Activated T-cell treated with anti-CD3 and anti-CD28 coated beads, Interleukin-2, amount 50 U/mL, for 72 hours (primary cell): ENCODE measurements at places on chromosomes 11 and 22. TPM values are rescaled to one million over a fixed set of nuclear protein-coding genes. Genes with fewer than 3 reads are reported as not detected.

GRCh38 chr22:20644071-20644642, 129.8 kb upstream of the SERPIND1 start:
- H3K4me3 ChIP-seq = no peak overlapping the region
- no peaks in the 10 kb centered on the region for H3K4me1 ChIP-seq
- DNase-seq = no peak
- H3K27ac ChIP-seq = no peak overlapping the region
- peaks cover 11% of the 10 kb centered on the region for H3K27me3 ChIP-seq
- H3K36me3 ChIP-seq = no peaks in the 10 kb centered on the region

The FDXACB1 gene
- 4.9 TPM for total RNA-seq

The LDHAL6A gene
- not detected for total RNA-seq

DNA sequence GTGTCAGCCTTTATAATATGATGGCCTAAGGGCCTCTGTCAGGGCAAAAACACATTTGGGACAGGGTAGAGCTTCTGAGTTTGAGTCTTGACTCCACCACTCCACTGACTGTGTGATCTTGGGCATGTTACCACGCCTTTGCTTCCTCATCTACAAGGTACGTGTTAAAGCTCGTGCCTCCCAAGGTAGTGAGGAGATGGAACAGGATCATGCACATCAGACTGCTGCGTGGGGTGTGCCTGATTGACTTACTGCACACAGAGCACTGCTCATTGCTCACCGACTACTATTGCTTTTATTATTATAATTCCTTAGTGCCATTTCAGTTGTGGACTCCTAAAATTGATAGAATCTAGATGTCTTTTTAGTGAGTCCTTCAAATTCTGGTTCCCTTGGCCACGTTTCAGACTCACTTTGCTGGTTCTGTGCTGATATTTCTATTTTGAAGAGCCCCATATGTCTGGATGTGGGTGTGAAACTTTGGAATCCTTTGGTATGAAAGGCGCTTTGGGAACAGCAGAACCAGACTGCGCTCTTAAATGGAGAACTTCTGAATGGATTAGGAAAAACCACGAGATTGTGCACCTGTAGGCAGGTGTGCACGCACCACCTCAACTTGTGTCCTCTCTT, 44.1 kb upstream of the RAB1B start:
- H3K27ac ChIP-seq = no peak overlapping the region
- peaks cover 31% of the 10 kb centered on the region for H3K4me1 ChIP-seq
- H3K27me3 ChIP-seq = no peaks in the 10 kb centered on the region
- H3K36me3 ChIP-seq = peaks cover 4% of the 10 kb centered on the region
- no peak for DNase-seq
- H3K4me3 ChIP-seq = no peak overlapping the region

DNA sequence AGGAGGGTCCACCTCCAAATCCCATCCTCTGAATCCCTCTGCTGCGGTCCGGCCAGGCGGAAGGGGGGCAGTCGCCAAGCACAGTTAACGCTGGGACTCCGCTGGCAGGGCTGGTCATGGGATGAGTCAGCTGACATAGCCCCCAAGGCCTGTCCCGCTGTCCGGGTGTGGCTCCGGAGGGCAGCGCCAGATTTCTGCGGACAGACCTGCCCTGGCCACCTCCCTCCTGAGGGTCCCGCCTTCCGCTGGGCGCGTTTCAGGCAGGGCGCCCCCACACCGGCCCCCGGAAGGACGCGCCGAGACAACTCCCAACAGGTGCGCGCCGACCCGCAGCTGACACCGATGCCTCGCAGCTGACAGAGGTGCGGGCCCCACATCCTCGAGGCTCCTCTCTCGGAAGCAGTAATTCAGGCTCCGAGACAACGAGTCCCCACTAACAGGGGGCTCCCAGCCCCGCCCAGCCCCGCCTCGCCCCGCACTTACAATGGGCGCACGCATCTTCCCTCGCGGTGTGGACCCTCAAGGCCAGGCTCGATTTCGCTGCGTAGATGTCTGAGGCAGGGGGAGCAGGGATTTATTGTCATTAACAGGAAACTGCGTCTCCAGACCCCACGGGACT, 607 bp downstream of the PLAAT3 start:
- peak overlapping the region; percentile 42 for H3K27ac ChIP-seq
- H3K4me1 ChIP-seq = peaks cover 7% of the 10 kb centered on the region
- DNase-seq = peak; percentile 45
- H3K27me3 ChIP-seq = no peaks in the 10 kb centered on the region

- no peak within 1 kb of the TSS for H3K27ac ChIP-seq
- H3K4me1 ChIP-seq = peaks cover 4% of the 10 kb centered on the region
- no peaks in the 10 kb centered on the region for H3K27me3 ChIP-seq
- no peaks in the 10 kb centered on the region for H3K36me3 ChIP-seq
- DNase-seq = no peak
These were observed at the start of gene OR2AG2 for GRCh38 chr11:6771926-6772893. OR2AG2 (minus strand) TSS chr11:6771976; CDS start chr11:6768957, 3,019 bp downstream.

- H3K4me1 ChIP-seq = no peaks in the 10 kb centered on the region
- no peaks in the 10 kb centered on the region for H3K27me3 ChIP-seq
- H3K4me3 ChIP-seq = no peak overlapping the region
- no peaks in the 10 kb centered on the region for H3K36me3 ChIP-seq
- no peak overlapping the region for H3K27ac ChIP-seq
These were observed 182.7 kb upstream of the SNX19 start for GRCh38 chr11:131099013-131099412.

The SCARF2 gene
- 1.4 TPM for total RNA-seq

DNA sequence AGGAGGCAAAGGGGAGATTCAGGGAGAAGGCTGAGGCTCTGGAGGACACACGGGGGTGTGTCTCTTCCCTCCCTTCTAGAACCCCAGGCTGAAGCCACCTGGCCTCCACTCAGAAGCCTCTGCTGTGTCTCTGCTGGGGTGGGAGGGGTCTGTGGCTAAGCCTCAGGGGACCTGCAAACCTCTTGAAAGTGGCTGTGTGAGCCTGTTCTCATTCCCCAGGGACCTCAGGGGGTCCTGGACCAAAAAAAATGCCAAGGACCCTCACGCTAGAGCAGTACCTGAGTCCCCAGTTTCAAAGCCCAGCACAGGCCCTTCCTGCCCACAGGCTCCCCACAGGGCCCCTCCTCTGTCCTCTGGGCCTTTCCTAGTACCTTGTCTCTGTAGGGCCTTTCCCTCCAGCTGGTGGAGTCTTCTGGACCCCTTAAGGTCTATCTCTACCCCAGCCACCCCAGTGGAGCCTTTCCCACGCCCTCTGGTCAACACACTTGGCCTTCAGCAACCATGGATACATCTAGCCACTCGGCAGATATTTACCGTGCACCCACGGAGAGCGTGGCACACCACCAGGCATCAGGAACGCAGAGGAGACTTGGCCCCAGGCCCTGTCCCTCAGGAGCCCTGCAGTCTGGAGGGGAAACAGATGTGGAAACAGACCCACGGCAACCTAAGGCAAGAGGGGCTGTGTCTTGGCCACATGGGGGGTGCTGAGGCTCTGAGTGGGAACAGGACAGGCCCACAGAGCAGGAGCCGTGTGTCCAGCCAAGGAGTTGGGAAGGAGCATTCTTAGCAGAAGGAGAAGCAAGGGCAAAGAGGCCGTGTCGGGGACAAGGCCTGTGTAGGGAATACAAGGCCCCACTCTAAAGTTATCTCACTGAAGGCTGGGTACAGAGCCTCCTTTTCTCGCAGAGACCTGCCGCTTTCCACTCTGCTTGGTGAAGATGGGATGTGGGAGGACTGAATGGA, 18.5 kb downstream of the PLA2G6 start:
- peaks cover 12% of the 10 kb centered on the region for H3K4me1 ChIP-seq
- H3K4me3 ChIP-seq = no peak overlapping the region
- H3K27ac ChIP-seq = no peak overlapping the region

The CBX7 gene
- total RNA-seq = 41.5 TPM

DNA sequence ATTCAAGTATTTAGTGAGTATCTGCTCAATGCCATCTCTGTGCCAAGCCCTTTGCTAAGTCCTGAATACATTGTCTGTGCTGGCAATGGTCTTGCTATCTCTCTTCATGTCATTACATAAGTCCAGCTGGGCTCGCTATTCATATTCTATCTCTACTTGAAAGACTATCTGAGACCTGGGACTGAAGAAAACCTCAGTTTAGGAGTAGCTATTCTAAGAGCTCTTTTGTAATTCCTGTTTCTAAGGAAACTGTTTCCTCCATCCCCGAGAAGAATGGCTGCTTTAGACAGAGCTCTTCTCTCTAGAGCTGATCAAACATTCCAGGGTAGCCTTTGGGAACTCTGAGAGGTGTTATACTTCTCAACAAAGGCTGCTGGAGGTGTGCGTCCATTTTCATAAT, 33.0 kb downstream of the SLC17A6 start:
- H3K4me1 ChIP-seq = no peaks in the 10 kb centered on the region
- no peaks in the 10 kb centered on the region for H3K36me3 ChIP-seq
- H3K27ac ChIP-seq = no peak overlapping the region
- H3K27me3 ChIP-seq = peaks cover 10% of the 10 kb centered on the region
- DNase-seq = no peak

GRCh38 chr11:94183251-94183885, 54.7 kb downstream of the PANX1 start:
- H3K27ac ChIP-seq = no peak overlapping the region
- H3K36me3 ChIP-seq = peaks cover 2% of the 10 kb centered on the region
- no peaks in the 10 kb centered on the region for H3K27me3 ChIP-seq
- no peak for DNase-seq

- H3K27me3 ChIP-seq = peaks cover 59% of the 10 kb centered on the region
- H3K4me1 ChIP-seq = no peaks in the 10 kb centered on the region
- H3K36me3 ChIP-seq = peaks cover 2% of the 10 kb centered on the region
These were observed 16.2 kb upstream of the ARHGAP20 start for GRCh38 chr11:110728476-110728875.

DNA sequence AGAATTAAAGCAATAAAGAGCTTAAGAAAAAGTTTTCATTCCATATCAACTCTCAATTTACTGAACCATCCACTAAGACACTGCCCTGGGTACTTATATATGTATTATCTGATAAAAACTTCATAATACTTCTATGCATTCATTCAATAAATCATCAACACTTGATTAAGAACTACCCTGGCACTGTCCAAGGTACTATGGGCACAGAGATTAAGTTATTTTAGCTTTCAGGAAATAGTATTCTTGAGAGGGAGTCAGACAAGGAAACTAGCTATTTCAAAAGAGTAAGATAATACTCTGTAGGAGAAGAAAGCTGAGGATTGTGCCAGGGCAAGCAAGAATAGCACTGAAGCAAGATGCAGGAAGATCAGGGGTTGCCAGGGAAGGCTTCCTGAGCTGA, 640.8 kb downstream of the FAM181B start:
- no peak for DNase-seq
- no peaks in the 10 kb centered on the region for H3K36me3 ChIP-seq
- H3K27me3 ChIP-seq = peaks cover 7% of the 10 kb centered on the region
- no peak overlapping the region for H3K4me3 ChIP-seq
- no peak overlapping the region for H3K27ac ChIP-seq

GRCh38 chr11:18775492-18776292, 15.9 kb downstream of the PTPN5 start:
- peaks cover 14% of the 10 kb centered on the region for H3K4me1 ChIP-seq
- H3K36me3 ChIP-seq = no peaks in the 10 kb centered on the region

DNA sequence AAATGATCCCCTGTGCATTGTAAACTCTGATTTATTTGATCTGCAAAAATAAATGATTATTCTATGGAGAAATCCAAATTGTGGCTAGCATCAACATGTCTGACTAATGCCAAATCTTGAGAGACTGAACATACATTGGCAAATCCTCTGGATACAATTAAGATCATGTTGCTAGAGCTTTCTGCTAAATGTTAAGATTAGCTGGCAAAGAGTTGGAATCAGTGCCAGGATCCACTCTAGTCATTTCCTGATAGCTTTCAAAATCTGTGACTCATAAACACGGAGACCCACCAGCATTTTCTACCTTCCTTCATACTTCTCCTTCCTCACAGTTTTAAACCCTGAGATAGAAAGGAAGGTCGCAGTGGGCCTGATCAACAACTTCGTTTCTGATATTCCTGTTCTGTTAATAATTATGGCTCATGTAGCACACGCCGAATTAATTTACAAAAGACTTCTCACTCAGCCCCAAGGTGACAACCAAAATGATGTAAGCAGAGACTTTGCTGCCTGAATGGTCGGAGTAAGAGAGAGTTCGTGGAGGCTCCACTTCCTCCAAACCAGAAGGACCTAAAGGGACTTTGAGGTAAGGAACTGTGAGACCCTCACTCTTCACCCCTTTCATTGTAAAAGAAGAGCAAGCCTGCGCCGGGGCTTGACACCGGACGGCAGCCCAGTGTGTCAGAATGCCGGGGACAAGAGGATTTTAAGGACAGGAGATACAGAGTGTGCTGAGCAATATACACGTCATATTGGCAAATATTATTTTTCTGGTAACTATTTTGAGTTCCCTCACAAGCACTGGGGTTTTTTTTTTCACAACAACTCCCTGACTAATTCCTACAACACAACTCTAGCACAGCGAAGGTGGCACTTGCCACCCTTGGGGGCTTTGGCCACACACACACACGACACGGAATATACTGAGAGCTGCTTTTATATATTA, 42.0 kb downstream of the SERPINH1 start:
- H3K4me1 ChIP-seq = no peaks in the 10 kb centered on the region
- no peaks in the 10 kb centered on the region for H3K36me3 ChIP-seq
- peaks cover 37% of the 10 kb centered on the region for H3K27me3 ChIP-seq
- no peak overlapping the region for H3K4me3 ChIP-seq

The TMEM191B gene
- total RNA-seq = 0.67 TPM

The KCTD17 gene
- 27.9 TPM for total RNA-seq

The RAC2 gene
- 620 TPM for total RNA-seq

- peak overlapping the region; percentile 65 for H3K27ac ChIP-seq
- peaks cover 63% of the 10 kb centered on the region for H3K27me3 ChIP-seq
- peak overlapping the region; percentile 84 for H3K4me3 ChIP-seq
These were observed 171.4 kb upstream of the CTSC start for GRCh38 chr11:88508759-88509581.

The CDC45 gene
- 119 TPM for total RNA-seq

- H3K27me3 ChIP-seq = peaks cover 19% of the 10 kb centered on the region
- DNase-seq = no peak
- H3K4me1 ChIP-seq = no peaks in the 10 kb centered on the region
- no peak overlapping the region for H3K27ac ChIP-seq
These were observed 34.7 kb downstream of the GALNT18 start for GRCh38 chr11:11587122-11587521.

GRCh38 chr22:28883917-28884746, 760 bp downstream of the ZNRF3 start:
- H3K36me3 ChIP-seq = no peaks in the 10 kb centered on the region
- H3K4me3 ChIP-seq = peak overlapping the region; percentile 65
- H3K27me3 ChIP-seq = peaks cover 36% of the 10 kb centered on the region
- peak; percentile 35 for DNase-seq

DNA sequence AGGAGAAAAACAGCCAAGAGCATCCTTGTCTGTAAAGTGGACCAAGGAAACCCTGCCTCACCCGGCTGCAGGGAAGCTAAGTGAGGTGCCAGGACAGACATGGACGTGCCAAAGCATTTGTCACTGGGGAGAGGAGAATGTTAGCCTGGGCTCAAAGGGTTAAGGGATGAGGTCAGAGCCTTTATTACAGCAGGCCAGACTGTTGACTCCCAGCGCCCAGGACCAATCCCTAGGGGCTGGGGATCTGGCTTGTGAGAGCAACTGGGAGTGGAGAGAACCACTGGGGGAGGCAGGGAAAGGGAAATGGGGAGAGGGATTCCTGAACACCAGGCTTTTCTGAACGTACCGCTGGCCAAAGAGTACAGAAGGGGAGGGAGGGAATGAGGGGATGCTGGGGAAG, 2.6 kb downstream of the CHRM1 start:
- H3K27ac ChIP-seq = no peak overlapping the region
- peaks cover 38% of the 10 kb centered on the region for H3K27me3 ChIP-seq
- DNase-seq = no peak
- no peak overlapping the region for H3K4me3 ChIP-seq
- H3K4me1 ChIP-seq = peaks cover 17% of the 10 kb centered on the region

The DPAGT1 gene
- 81.9 TPM for total RNA-seq
